ENCODE measurements at places on chromosomes 12 and 14.

DNA sequence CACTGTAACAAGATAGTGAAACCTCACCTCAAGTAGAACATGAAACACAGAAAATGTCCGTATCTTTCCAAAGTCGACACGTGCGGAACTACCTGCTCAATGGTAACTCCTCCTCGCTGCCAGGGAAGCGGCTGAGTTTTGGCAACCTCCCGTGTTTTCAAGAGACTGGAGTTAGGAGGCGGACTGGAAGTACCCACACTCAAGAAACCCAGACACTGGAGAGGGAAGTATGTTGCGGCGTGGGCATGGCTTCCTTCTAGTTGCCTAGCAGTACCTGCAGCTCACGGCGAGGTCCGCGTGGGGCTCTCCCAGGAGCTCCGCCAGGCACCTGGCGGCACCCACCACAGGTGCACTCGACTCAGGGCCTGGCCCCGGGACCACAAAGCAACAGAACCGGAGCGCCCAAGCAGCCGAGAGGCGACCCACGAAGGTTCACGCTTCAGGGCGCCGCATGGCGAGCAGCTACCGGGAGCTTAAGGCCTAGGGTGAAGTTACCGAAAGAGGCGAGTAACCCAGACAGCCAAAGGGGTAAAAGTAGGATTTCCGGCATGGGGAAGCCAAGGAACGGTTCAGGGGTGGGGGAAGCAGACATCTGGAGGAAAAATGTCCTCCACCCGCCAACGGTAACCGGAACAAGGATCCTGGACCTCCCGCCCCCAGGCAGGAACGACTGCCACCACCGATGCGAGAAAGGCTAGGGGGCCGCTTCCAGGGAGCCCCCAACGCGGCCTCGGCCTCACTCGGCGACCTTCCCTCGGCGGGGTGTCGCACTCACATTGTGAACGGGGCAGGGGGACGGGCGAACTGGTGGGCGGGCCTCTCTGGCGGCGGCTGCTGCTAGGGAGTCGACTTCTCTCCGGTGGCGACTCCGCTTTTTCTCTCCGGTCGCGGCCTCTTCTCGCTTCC is 608 bp downstream of the PTGES3 start:
- peak; percentile 90 for DNase-seq

DNA sequence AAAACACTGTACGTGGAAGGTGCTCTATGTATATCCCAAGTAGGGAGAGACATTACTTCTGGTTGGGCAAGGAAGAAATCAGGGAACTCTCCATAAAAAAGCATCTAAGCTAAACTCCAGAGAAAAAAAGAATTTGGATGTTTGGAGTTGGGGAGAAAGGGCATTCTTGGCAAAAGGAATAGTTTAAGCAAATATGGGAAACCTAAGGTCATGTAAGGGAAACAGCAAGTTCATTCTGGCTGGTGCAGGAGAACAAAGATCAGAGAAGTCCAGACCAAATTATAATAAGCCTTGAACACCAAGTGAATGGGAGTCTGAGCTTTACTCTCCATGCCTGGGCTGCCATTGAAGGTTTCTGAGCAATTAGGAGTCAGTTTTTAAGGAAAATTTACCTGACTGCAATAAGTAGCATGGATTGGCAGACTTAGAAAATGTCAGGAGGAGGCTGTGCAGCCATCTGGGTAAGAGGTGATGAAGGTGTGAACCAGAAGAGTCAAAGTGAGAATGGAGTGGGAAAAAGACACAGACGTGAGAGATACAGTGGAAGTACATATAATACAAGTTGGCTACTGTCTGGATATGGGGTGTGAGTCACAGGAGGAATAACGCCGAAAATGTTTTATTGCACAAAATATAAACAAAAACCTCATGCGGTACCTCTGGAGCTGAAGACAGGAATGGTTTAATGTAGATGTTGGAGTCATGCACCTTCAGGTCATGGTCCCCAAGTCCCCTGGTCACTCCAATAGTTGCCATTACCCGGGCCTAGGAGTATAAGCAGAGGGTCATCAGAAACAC is 222.6 kb downstream of the MON2 start:
- DNase-seq = no peak

DNA sequence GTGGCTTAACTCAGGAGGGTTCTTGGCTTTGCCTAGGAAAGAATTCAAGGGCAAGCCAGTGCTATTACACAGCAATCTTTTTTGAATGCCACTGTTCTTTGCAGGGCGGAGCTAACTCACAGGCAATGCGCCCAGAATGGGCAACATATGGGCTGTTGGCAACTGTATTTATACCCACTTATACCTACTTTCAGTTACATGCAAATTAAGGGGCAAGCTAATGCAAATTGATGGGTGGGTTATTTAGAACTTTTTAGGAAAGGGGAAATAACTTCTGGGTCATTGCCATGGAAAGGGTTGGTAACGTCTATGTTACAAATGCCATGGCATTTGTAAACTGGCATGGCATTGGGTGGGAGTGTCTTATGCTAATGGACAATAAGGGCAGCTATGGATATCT is 85.4 kb downstream of the C12orf50 start:
- no peak for DNase-seq

DNA sequence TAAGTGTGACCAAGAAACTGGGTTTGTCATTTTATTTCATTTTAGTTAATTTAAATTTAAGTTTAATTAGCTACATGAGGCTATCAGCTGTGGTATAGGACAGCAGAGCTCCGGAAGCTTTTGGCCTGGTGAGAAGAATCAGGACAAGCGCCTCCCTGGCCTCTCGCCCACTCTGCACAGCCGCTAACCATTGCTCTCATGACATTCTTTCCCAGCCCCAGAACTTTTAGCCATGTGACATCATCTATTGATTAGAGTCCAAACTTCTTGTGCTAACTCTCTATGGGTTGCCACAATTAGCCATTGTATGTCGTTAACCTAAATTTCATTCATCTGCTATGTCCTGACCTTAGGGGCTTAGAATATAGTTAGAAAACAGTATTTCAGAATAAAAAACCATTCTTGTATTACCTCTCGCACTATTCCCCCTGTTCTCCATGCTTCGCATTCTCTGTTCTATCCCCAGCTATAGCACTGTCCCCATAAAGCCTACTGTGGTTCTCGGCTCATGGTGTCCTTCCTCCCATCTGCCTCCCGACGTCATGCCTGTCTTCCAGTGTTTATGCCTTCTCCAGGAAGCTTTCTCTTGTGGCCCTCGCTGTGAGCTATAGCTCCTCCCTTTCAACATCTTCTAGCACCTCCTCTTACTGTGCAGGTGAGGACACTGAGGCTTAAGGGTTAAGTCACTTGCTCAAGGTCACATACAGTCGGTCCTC is 23.5 kb downstream of the SSH1 start:
- DNase-seq = peak; percentile 48
